Fibroblast of pulmonary artery (primary cell): ENCODE measurements at places on chromosomes 6 and 20.

- DNase-seq: peak; percentile 17
Measured at GRCh38 chr6:54621285-54621684, 225.3 kb upstream of the FAM83B start.

- no peak for DNase-seq
Measured at GRCh38 chr6:47804821-47805220, 23.0 kb downstream of the OPN5 start.

DNA sequence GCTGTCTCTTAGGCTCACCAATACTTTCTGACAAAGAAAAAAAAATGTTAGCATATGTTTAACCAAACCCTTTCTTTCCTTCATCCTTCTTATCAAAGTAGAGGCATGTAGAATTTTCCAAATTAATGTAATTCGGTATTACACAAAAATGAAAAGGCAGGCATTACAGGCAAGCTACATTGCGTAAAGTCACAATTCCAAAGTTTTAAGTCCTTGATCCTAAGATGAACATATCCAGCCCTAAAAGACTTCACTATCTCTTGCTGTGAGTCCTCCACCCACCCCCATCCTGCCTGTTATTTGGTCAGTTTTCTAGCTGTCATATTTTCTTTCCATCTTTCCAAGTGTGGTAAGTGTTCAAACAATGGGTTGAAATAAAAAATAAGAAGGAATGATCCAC lies 12.1 kb upstream of the TENT5A start:
- no peak for DNase-seq

GRCh38 chr6:109799129-109799528 lies 108.0 kb downstream of the FIG4 start:
- DNase-seq: no peak

GRCh38 chr6:82057846-82058554 lies 189.5 kb downstream of the IBTK start:
- DNase-seq: peak; percentile 79

DNA sequence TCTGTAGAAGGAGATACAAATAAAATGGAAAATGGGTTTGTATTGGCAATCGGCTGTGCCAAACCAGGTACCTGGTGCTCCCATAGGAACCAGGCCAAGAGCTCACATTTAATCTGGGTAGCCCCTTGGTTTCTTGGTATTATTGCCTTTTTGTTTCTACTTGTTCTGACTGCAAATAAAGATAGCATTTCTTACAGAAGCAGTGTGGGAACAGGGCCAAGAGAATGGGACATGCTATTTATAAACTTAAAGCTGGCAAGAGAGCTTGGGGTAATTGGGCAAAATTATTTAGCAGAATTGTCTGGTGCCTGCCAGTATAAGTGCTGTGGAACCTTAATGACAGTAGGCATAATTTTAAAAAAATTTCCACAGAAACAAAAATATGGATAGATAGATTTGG lies 113.5 kb upstream of the GLP1R start:
- DNase-seq: peak; percentile 1

- no peak for DNase-seq
Measured at GRCh38 chr6:132974122-132974521, 159.8 kb downstream of the RPS12 start.

DNA sequence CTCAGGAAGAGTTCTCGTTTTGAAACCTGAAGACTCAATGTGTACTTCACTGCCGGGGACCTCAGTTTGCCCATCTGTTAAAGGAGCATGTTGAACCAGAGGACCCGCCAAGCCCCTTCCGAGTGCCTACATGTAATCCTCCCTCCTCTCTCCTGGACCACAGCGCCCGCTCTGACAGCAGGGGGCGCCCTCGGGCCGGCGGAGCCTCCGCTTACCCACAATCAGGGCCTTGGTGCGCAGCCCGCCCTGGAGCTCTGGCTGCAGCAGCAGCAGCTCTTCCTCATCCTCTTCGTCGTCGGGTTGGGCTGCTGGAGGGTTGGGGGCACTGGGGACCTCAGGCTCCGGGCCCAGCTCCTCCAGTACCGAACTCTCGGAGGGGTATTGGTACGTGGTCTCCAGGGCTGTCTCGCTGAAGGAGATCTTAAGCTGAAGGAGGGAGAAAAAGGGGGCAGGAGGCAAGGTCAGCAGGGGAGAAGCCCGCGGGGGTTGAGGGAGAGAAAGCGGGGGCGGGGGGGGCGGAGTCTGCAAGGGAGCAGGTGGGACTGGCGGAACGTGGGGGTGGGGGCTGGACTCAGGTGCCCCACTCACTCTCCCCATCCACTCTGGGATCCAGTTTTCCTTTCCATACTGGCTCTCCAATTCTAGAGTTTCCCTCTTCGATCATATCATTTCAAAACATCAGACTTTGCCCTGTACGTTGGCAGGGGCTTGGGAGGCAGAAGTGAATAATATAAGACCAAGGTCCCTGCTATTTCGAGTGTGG lies 6.3 kb upstream of the DHX16 start:
- peak; percentile 82 for DNase-seq

DNA sequence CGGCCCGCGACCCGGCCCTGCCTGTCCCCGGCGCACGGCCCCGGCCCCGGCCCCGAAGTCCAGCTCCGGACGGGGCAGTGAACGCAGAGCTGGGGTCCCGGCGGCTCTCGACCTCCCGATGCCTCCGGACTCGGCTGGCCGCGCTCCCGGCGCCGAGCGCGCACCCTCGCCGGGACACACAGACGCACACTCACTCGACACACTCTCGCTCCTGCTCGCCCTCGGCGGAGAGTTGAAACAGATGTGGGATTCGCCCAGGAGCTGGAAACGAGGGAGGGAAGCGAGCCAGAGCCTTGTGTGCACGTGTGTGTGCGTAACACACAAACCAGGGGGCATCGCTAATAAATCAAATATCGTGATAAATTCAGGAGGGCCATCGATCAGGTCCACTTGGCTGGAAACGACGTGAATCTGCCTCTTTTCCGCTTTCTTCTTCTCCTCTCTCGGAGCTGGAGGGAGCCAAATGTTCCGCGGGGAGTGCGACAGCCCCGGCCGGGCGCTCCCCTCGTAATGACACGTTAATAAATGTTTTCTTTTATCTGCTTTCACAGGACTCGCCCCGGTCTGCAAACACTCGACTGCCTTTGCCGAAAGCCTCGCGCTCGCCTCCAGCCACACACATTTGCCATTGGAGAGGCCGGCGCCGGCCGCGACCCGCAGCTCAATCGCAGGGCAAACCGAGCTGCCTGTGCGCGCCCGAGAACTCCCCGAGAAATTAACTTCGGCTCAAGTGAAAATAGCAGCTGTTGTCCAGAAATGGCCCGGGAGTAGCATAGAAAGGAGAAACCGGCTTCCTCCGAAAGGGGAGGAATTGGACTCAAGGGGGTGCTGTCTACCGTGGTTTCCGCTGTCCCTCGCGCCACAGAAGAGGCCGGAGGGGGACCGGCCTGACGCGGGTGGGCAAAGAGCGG lies 828 bp upstream of the SULF2 start:
- peak; percentile 87 for DNase-seq

GRCh38 chr20:50198716-50199115 lies 8.1 kb downstream of the CEBPB start:
- DNase-seq: no peak

DNA sequence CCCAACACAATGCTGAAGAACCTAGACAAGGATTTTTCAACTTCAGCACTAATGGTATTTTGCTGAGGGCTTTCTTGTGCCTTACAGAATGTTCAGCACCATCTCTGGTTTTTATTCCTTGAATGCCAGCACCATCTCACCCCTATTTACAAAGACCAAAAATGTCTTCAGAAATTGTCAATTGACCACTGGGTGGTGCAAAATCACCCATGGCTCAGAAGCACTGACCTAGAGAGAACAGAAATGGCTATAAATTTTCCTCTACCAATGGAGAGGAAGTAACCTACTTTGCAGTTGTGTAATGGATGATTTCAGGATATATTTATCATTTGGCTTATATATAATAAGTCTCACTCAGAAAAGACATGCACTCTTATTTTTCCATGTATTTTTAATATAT lies 431.0 kb upstream of the IRAK1BP1 start:
- DNase-seq: peak; percentile 63

DNA sequence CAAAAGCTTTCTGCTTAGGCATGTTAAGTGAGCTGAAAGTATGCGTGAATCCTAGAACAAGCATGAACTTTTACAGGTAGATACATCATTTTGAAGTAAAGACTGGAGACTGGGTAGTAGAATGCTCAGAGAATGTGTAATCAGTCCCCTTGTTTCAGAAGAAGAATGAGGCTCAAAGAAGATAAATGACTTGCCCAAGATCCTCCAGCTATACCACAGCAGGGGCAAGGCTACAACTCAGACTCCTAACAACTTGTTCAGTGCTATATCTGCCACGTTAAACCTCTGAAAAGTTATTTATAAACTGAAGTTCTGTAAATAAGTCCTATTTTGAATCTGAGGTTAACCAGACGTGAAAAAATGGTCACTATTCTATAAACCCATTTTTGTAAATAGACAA lies 2.9 kb downstream of the RIPOR2 start:
- DNase-seq: no peak

DNA sequence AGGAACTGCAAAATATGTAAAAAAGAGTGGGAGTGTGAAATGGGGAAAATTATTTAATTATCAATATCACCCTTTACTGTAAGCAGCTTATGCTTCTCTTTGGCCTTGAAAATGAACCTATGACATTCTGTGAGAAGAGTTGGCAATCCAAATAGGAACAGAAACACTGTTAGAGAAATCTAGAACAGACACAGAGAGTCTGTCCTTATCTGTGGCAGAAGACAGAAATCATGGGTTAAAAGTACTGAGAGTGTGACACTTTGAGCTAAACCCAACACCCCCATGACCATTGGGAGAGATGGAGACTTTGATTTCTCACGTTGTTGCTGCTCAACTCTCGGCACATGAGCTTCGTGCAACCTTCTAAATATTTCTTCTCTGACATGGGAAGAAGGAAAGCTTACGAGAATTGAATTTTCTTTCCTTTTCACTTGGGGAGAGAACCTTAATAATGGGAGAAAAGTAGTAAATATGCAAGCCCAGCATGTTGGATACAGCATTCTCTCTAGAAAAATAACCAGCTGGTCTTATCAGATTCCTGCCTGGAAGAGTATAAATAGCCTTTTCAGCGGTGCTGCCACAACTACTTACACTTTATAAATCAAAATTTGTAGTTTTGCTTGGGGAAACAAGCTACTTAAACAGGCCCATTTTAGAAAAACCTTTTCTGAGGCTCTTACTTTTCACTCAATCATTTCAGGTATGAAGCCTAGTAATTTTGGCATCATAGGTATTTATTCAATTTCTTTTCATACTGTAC lies 49.4 kb upstream of the NOX3 start:
- DNase-seq: no peak

DNA sequence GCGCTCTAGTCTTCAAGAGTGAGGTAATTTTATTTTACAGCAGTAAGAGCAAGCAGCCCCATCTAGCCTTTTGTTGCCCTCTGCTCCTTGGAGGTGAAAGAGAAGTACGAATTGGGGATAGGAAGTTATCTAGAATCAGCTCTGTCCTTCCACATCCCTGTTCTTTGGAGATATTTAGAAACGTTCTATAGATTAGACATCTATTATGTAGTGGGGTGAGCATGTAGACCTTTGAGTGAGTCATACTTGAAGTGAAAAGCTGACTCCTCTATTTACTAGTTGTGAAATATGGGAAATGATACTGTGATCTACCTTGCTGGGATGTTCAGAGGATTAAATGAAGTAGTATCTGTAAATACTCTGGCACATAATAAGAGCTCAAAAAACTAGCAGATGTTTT lies 36.0 kb upstream of the SLC35D3 start:
- DNase-seq: peak; percentile 21

DNA sequence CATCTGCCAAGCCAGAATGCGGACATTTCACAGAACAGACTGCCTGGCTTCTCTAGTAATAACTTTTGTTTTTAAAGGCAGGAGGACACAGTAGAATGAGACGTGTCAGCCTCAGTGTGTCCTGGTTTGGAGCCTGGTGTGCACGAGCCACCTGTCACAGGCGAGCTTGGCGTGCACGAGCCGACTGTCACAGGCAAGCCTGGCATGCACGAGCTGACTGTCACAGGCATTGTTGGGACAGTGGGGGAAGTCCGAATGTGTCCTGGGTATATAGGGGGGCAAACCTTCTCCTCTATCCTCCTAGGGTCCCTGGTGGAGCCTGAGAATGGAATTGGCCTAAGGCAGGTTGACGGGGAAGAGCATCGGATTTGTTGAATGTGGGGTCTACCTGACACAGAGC lies 7.5 kb downstream of the KIF25 start:
- no peak for DNase-seq

GRCh38 chr6:146814148-146814750 lies 215.5 kb downstream of the ADGB start:
- DNase-seq: peak; percentile 41

DNA sequence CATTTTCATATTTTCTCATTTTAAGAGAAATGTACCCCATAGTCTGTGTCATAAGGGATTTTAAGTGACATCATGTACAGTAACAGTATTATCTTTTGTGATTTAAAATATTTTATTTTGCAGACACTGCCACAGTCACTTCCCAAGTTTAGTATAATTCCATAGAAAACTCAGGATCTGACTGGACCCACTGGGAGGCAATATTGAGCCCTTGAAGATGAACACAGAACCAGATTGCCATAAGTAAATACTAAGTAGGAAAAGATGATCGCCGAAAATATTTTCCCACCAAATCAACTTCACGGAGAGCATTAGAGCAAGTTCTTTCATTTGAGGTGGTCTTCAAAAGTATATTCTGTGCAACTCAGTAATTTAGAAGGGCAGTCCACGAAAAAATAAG lies 17.6 kb upstream of the PKHD1 start:
- DNase-seq: no peak

DNA sequence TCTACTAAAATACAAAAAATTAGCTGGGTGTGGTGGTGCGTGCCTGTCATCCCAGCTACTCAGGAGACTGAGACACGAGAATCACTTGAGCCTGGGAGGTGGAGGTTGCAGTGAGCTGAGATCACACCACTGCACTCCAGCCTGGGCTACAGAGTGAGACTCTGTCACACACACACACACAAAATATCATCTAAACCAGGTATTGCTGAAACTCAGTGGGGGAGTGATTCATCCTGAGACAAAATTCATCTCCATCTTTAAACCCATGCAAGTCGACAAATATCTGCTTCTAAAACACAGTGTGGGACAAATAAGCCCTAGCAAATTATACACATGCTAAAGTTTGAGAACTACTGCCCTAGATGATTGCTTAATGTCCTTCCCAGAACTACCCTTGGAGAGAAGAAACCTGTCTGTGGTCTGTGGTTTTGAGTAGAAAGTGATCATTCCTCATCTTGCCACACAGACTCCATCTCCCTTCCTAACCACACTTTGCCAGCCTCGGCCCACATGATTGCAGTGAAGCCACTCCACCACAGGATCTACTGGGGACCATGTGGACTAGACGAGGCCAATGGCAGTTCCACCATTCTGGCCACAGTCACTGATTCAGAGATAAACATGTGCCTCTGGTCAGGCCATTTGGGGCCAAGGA lies 130.3 kb downstream of the OPRM1 start:
- DNase-seq: peak; percentile 3

DNA sequence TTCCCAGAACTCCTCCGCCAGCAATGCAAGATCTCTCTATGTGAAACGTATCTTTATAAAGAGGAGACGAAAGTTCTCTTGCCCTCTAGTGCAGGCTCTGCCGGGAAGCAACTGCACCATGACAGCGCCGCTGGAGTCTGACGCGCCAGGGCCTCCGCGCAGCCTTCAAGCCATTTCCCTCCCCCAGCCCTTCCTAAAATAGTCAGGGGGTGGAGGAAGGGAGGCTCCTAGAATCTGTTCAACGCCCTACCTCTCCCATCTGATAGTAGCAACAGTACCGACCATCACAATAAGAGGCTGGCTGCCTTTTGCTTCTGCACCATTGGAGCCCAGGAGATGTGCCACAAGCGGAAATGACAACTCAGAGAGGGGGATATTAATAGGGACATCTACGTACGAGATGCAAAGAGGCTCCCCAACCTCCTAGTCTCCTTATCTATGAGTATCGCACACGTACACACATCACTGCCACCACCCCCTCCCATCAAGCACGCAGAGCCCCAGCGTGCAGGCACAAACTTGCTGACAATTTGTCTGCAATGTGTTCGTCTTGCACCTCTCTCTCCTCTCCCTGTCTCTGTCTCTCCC lies 1.0 kb downstream of the SYNE1 start:
- DNase-seq: peak; percentile 42
